Mucosa of descending colon (tissue), 3 donors: ENCODE measurements at places on chromosomes 2 and 18.

GRCh38 chr2:185891403-185891802 lies 152.8 kb downstream of the FSIP2 start:
- no peak for DNase-seq

DNA sequence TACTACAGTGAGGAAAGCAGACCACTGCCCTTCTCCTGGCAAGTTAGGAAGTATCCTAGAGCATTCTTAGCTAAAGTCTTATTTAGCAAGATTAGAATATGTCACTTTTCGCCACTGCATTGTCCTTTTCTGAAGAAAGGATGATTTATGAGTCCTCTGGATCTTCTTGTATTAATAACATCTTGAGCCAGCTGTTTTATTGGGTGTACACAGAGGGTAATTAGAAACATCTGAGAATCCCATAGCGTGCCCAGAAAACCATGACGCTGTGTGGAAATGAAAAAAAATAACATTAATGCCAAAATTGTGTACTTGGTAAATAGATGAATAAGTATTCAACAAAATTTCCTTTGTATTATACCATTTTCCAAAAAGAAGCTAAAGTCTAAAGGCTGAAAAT lies 198.7 kb downstream of the LTBP1 start:
- no peak for DNase-seq

DNA sequence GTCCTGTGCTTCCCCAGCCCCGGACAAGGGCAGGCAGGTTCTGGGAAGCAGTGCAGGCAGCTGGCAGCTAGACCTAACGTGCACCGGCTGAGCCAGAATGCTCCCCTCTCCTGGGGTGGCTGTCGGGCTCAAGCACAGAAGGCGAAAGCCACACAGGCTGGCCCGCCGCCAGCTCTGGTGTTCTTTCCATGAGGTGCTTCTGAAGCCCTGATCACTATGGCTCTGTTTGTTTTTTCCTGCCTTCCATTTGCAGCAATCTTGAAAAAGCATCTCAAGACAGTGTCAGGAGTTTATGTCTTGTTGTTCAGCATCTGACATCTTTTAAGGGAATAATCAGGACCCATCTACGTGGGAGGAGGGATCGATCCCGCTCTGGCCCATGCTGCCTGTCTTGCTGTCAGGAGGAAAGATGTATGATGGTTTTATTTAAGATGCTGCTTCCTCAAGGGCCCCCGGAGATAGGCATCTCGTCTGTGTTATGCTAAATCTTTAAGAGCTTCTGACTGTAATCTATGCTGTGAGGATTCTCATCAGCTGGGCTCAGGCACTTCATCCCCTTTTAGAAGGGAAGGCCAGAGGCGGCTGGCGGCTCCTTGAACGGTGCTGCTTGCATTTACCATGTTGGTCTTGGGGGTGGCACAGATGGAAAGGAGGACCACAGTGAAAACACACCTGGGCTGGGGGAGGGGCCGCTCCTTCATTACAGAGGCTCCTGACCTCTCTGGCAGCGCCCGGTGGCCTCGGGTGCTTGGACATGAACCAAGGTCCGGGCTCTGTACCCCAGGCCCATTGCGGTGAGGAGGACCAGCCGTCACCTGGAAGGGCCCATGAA lies 118.5 kb upstream of the HDAC4 start:
- no peak for DNase-seq

- DNase-seq, result no peak
Measured at GRCh38 chr18:13527730-13528129, 198.6 kb downstream of the FAM210A start.

- no peak for DNase-seq
Measured at GRCh38 chr18:2147476-2148230, 423.7 kb downstream of the METTL4 start.

DNA sequence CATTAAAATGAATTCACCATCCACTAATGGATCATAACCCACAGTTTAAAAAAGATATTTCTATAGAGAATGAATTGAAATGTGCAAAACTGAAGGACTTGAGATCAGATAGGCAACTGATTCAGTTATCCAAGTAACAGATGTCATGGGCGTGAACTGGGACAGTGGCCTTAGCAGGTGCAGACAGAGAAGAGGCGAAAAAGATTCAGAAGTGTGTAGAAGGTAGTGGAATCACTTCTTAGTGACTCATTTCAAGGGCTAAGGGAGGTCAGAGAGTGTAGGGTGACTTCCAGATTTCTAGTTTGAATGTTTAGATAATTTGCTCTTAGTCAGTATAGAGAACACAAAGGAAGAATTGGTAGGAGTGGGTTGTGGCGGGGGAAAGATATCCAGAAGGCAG lies 79.7 kb downstream of the EHBP1 start:
- DNase-seq, result no peak

- no peak for DNase-seq
Measured at GRCh38 chr2:158473719-158474392, 17.1 kb downstream of the PKP4 start.

GRCh38 chr2:159939946-159940345 lies 122.5 kb downstream of the PLA2R1 start:
- DNase-seq, result no peak

GRCh38 chr2:24493713-24494112 lies 2.7 kb downstream of the NCOA1 start:
- DNase-seq, result no peak

GRCh38 chr2:129337076-129337475 lies 642.4 kb upstream of the RAB6C start:
- DNase-seq, result no peak

DNA sequence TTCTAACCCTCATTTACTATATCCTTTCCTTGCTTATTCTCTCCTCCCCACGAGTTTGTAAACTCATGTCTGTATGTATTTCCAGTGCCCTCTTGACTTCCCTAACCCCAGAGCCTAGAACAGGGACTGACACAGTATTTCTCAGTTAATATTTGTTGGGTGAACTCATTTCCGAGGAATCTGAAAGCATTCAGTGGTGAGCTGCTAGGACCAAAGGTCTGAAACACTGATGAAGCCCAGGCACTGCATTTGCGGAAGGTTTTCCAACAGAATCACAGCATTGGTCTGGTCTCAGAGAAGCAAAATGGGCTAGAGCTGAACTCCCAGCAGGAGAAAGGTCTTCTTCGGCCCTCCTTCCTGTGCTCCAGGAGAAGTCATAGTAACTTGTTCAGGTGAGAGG lies 56.8 kb downstream of the SOX11 start:
- no peak for DNase-seq

GRCh38 chr2:204545861-204546735 lies 823 bp downstream of the PARD3B start:
- DNase-seq, result peak; percentile 72

DNA sequence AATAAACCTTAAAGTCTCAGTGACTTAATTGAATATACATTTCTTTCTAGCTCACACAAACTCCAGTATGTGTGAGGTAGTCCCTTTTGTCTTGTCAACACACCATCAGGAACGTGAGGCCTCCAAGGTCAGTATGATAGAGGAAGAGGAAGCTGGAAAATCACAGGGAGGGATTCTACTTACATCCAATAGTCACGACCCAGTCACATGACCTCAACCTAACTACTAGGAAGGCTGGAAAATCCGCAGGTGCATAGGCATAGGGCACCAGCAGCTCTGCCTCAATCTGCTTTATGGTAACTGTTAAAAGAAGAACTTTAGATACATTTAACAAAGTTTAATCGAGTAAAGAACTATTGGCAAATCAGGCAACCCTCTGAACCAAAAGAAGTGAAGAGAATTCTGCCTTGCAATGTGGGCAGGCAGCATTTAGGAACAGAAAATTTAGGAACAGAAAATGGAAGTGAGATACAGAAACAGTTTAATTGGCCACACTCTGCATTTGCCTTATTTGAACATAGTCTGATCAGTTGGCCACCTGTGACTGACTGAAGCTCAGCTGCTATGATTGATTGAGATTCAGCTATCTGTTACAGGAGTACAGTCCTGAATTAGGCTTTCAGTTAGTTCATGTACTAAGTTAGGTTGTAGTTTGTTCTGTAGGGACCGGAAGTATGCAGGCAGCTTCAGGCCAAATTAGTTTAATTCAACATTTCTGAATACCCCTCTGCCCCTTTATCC lies 165.0 kb upstream of the PARD3B start:
- DNase-seq, result no peak

GRCh38 chr18:12059334-12060181 lies 34.1 kb upstream of the ANKRD62 start:
- no peak for DNase-seq

DNA sequence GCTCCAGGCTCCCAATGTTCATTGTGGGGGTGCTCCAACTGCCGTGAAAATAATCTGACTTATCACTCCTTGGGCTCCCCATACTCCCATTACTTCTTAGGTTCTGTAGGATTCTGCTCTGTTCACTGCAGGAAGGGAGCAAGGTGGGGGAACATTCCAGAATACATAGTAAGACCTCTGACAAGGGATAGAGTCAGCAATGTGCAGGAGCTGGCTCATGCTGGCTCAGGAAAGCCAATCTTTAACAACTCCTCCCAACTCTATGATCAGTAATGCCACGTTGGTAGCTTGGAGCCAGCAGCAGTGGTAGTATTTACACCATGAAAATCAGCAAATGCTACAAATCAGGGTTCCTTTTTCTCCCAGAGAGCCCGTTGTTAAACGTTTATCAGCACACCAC lies 44.4 kb downstream of the FECH start:
- DNase-seq, result no peak

GRCh38 chr2:171923206-171923605 lies 945 bp downstream of the HAT1 start:
- peak; percentile 20 for DNase-seq

- no peak for DNase-seq
Measured at GRCh38 chr2:125386074-125386473, 1269.9 kb upstream of the GYPC start.

DNA sequence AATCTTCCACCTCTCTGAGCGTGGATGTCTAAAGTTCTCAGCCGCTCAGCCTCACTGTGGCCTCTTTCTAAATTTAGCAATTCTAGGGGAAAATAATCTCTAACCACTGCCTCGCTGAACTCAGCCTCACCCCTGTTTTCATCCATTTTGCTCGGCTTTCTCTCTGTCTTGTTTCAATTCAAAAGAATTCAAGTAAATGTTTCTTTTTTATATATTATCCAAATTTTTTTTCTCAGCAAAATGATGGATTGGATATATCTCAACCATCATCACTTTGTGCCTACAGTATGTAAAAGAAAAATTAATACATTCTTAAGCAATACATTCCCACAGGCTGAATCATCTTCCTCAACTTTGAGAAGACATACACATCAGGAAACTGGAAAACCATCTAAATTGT lies 24.0 kb upstream of the GALNT5 start:
- DNase-seq, result no peak

DNA sequence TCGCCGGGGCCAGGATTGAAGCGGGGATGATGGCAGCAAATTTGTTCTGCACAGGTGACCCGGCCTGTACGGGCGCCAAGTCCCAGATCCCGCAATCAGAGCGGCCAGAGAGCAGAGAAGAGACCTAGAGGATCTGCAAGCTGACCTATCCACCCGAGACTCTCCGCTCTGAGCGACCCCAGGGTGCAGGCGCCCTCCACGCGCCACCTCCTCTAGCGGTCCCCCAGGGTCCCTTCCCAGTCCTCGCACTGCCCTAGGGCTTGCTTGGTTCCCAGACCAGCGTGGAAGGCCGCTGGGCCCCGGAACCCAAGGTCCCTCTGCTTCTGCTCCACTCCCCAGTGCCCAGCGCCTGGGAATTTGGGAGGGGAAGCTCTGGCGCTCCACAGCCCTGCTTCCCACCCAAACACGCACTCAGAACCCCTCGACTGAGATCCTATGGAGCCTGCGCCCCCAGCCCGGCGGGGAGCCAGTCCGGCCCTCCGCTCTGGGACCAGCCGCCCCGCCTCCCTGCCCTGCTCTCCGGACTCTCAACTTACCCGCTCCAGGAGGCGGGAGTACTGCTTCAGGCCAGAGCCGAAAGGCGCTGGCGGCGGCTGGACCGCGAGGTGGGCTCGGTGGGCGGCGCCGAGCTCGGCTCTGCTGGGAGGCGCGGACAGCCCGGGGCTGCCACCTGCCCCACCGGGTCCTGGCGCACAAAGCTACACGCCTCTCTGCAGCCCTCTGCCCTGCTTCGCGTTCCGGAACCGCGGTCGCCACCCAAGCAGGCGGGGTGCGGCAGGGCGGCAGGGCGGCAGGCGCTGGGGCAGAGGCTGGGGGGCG lies 3.0 kb upstream of the SIX3 start:
- no peak for DNase-seq

DNA sequence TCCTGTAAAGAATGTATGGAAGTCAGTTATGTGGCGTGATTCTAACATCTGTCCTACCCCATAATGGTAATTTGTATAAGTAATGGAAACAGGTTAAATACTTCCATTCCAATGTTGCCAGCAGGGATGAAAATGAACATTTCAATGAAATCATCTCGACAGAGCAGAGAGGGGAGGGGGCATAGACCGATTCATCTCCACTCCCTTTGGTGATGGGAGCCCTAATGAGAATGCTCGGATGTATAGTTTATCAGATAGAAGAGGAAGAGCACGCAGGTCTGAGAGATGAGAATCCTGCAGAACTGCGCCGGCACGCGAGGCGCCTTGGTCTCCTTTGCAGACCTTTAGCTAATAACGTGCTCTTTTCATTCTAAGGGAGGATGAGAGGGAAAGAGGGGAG lies 61.4 kb downstream of the TSHZ1 start:
- no peak for DNase-seq

- no peak for DNase-seq
Measured at GRCh38 chr2:203646266-203646864, 60.1 kb upstream of the CD28 start.

DNA sequence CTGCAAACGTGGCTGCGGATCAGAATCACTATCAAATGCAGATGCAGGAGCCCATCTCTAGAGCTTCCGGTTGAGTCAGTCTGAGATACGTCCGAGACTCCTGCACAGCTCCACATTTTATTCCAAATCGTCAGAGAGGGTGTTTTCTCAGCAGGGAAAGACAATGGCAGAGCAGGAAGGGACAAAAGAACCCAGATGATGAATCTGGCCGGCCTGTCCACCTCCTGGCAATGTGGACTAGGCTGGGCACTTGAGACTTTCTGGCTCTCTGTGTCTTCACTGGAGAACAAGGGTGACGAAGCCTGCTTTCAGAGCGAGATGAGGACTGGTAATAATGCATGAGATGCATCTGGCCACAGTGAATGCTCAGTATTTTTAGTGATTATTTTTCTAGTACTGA lies 255.9 kb upstream of the MYT1L start:
- DNase-seq, result no peak

GRCh38 chr2:30231996-30232800 lies 864 bp downstream of the LBH start:
- DNase-seq, result peak; percentile 71

GRCh38 chr18:58859907-58860306 lies 4.8 kb upstream of the ZNF532 start:
- DNase-seq, result no peak
